Stimulated activated CD4-positive, alpha-beta T cell treated with anti-CD3 and anti-CD28 coated beads, Interleukin-15, amount 100 ng/mL, for 48 hours (primary cell): ENCODE measurements at places on chromosomes 4 and X.

DNA sequence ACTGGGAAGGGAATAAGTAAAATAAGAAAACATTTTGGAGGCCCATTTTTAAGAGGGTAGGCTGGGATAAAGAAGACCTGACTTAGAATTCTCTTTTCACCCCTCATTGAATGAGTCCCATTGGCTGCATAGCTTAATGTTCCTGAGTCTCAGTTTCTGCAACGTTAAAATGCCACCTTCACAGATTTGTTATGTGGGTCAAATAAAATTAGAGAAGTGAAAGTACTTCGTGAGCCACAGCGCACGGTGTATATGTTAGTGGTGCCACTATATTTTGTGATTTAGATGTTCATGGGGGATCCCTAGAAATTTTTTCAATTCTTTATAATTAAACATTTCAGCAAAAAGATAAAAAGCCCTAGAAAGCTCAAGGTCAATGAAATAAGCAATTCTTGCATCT lies 109.2 kb upstream of the HS3ST1 start:
- no peak for DNase-seq

- no peak for DNase-seq
Measured at GRCh38 chrX:70554081-70554480, 109.4 kb downstream of the DLG3 start.

GRCh38 chrX:124641737-124642491 lies 295.6 kb downstream of the SH2D1A start:
- DNase-seq, result no peak

DNA sequence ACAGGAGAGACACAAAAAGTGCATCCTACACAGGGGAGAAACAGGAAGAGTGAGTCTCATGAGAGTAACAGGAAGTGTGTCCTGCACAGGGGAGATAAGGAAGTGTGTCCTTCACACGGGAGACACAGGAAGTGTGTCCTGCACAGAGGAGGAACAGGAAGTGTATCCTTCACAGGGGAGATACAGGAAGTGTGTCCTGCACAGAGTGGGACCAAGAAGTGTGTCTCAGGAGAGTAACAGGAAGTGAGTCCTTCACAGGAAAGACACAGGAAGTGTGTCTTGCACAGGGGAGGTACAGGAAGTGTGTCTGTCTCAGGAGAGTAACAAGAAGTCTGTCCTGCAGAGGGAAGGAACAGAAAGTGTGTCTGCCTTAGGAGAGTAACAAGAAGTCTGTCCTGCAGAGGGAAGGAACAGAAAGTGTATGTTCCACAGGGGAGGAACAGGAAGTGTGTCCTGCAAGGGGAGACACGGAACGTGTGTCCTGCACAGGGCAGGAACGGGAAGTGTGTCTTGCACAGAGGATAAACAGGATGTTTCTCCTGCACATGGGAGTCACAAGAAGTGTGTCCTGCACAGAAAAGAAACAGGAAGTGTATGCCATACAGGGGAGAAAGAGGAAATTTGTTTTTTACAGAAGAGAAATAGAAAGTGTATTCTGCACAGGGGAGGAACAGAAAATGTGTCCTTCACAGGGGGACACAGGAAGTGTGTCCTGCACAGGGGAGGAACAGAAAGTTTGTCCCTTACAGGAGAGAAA lies 102.0 kb downstream of the ARSF start:
- DNase-seq, result no peak

DNA sequence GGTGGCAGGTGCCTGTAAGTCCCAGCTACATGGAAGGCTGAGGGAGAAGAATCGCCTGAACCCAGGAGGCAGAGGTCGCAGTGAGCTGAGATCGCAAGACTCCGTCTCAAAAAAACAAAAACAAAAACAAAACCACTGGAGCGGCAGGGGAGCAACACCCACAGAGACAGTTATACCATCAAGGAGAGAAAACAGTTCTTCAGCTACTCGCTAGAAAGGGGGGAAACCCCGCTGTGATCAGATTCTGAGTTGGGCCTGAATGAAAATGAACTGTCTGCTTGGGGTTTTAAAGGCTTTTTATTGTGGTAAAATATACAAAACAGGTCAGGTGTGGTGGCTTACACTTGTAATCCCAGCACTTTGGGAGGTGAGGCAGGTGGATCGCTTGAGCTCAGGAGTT lies 16.8 kb upstream of the IRAK1 start:
- DNase-seq, result no peak

GRCh38 chr4:560731-561291 lies 15.3 kb downstream of the TMEM271 start:
- DNase-seq, result no peak

DNA sequence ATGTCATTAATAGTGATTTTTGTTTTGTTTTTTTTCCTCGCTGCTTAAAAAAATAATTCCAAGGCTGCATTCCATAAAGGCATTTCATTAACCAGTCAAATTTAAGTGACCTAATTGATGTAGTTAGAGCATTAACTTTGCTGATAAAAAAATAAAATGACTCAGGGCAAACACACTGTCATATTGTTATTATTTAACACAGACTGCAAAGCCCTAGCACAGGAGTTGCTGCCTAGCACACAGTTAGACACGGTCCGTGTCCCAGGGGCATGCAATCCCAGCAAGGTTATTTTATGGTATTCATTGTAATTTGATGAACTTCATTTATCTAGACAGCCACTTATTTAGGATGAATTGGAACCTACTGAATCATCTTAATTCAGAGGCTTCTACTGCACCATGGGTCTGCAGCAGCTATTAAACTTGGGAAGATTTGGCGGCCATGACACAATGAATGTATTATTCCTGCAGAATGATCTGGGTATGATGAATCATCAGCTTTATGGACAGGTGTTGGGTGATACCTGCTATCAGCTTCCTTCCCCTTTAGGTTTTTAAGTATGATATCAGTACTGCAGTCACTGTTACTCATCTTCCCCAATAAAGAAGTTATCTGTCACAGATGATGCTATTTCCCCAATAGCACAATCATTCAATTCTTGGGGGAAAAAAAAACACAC lies 182.7 kb downstream of the PPARGC1A start:
- DNase-seq, result no peak

GRCh38 chr4:24482871-24483270 lies 101.5 kb downstream of the DHX15 start:
- DNase-seq, result no peak

GRCh38 chrX:79081895-79082512 lies 62.5 kb upstream of the GPR174 start:
- peak; percentile 19 for DNase-seq

DNA sequence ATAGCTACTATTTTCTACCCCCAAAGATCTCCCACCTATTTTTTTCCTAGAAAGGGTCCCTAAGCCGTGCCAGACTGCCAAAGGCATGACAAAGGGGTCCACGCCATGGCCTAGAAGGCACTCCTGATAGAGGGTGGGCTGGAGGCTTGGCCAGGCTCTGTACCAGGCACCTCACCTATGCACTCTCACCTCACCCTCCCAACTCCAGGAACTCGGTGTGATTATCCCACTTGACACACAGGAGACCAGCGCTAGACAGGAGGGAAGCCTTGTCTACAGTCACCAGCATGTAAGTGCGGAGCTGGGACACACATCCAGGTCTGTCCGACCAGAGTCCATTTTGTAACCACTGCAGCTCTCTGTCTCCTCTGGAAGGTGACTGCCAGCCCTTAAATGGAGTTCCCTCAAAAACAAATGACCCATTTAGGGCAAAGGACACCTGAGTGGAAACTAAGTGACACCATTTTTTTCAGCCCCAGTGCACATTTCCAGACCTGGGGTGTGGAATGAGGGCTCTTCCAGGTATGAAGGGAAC lies 106.4 kb downstream of the RTL5 start:
- DNase-seq, result no peak

- no peak for DNase-seq
Measured at GRCh38 chrX:74246524-74246923, 57.5 kb upstream of the ZCCHC13 start.

GRCh38 chr4:172648471-172648870 lies 520.1 kb upstream of the GALNT7 start:
- DNase-seq, result no peak

DNA sequence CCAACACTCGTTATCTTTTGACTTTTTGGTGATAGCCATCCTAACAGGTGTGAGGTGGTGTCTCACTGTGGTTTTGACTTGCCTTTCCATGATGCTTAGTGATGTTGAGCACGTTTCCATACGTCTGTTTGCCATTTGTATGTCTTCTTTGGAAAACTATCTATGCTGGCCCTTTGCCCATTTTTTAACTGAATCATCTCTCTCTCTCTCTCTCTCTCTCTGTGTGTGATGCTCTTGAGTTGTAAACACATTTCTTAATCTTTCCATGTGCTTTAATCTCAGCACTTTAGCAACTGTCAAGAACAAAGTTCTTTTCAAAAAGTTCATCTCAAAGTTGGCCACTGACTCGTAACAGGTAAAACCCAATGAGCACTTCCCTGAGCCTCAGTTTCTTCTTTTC lies 10.5 kb downstream of the SORBS2 start:
- no peak for DNase-seq

GRCh38 chr4:77113069-77113468 lies 37.3 kb upstream of the CCNI start:
- DNase-seq, result no peak

GRCh38 chr4:111492496-111492895 lies 652.8 kb upstream of the FAM241A start:
- DNase-seq, result no peak

- no peak for DNase-seq
Measured at GRCh38 chrX:129983575-129984110, 1.2 kb downstream of the BCORL1 start.

DNA sequence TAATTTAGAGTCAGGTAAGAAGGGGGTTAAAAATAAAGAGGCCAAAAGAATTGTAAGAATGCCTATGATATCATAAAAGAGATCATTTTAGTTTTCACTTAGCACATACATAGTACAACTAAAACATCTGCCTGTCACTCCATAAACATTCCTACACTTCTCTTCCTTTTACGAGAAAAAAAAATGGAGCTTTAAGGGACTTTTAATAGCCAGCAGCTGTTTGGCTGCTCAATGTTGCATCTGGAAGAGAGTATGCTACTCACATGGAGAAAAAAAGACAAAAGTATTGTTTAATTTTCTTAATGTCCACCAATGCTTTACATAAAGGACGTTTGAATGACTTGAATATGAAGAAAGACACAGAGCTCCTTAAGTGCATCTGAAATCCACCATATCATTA lies 48.7 kb upstream of the TNIP3 start:
- no peak for DNase-seq

DNA sequence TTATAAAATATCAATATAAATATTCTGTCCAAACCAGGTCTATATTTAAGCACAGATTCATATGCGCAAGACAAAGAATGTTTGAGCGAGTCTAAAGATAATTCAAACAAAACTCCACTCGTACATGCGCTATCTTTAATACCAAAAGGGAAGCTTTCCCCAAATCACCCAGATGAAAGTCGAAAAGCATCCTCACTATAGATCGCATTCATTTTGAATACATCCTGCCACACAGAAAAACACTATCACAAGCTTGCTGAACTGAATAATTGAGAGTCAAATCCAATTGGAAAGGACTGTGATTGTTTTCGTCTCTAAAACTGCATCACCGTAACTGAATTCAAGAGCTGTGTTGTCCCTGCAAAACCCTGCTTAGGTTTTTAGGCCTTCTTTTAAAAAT lies 685 bp downstream of the TASL start:
- DNase-seq, result no peak

- no peak for DNase-seq
Measured at GRCh38 chrX:142095651-142096245, 109.3 kb downstream of the MAGEC2 start.

DNA sequence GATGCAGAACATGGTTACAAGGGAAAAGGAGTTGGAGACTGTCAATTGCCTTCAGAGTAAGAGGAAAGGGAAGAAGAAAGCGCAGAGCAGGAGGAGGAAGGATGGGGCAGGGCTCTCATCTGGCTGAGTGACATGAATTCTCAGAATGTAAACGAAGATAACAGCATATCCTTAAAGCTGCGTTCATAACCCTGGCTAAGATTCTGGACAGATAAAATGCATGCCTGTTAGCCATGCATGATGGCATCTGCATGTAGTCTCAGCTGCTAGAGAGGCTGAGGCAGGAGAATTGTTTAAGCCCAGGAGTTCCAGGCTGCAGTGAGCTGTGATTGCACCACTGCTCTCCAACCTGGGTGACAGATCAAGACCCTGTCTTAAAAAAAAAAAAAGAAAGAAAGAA lies 493.5 kb upstream of the PRKX start:
- DNase-seq, result no peak

- no peak for DNase-seq
Measured at GRCh38 chr4:3630598-3631543, 98.6 kb upstream of the LRPAP1 start.

GRCh38 chr4:1547131-1547855 lies 136.8 kb downstream of the FAM53A start:
- DNase-seq, result no peak

GRCh38 chr4:20299515-20299914 lies 47.8 kb downstream of the SLIT2 start:
- DNase-seq, result no peak

DNA sequence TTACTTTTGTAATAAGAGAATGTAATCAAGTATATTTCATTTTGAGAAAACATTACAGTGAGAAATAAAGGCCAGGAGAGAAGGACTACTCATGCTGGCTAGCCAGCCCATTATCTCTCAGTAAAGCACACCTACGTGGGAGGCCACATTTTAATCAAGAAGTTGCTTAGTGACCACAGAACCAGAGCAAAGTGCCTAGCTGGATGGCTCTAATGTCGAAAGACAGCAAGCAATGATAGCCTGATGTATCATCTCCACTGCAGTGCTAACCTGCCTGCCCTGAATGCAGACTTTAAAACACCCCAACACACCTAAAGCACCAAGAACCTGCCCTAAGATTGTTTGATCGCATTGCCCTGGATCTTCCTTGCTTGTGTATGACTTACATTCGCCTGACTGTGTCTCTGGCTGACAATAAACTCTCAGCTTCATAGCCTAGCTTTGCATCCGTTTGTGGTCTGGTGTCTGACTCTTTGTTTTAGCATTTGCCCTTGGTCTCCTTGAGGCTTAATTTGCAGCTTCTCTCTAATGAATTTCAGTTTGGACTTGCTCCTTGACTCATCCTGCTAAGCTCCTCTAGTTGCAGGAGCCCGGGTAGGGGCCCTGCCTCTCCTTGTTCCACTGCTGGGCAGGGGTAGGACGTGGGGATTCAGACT lies 31.4 kb upstream of the SOWAHD start:
- DNase-seq, result no peak

- no peak for DNase-seq
Measured at GRCh38 chr4:183599284-183599683, 59.7 kb downstream of the RWDD4 start.

DNA sequence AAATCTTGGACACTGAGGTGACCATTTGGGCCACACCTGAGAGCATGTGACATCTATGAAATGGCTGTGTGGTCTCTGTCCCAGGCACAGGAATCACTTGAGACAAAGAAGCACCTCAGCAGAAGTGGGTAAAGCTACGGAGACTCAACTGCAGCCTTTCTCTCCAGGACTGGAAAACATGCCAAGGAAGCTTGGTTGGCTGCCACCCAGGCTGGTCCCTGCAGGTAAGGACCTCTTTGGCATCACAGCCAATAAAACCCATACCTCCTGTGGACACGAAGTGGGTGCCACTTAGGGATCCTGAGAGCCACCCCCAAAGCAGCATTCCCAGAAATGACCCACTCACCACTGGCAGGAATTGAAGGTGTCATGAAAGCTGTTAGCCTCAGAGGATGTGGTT lies 74.6 kb downstream of the LEF1 start:
- DNase-seq, result no peak

- no peak for DNase-seq
Measured at GRCh38 chr4:48858130-48858529, 27.2 kb downstream of the OCIAD1 start.
